ENCODE measurements at places on chromosomes 11 and 22.

DNA sequence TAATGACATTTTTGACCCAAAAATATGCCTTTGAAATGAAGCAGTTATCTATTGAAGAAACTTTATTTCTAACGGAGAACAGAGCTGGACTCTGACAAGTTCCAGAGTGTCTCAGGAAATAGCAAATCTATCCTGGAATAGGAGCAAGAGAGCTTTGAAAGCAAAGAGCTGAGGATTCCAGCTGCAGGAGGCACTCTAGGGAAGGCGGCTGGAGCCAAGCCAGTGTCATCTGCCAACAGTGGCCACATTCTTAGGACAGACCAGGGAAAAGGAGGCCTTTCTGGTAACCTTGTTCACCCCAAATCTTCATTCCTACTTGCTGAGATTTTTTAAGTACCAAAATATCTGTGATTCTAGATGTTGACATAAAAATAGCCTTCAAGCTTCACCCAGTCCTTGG lies 493.5 kb upstream of the B3GAT1 start:
- DNase-seq = no peak

DNA sequence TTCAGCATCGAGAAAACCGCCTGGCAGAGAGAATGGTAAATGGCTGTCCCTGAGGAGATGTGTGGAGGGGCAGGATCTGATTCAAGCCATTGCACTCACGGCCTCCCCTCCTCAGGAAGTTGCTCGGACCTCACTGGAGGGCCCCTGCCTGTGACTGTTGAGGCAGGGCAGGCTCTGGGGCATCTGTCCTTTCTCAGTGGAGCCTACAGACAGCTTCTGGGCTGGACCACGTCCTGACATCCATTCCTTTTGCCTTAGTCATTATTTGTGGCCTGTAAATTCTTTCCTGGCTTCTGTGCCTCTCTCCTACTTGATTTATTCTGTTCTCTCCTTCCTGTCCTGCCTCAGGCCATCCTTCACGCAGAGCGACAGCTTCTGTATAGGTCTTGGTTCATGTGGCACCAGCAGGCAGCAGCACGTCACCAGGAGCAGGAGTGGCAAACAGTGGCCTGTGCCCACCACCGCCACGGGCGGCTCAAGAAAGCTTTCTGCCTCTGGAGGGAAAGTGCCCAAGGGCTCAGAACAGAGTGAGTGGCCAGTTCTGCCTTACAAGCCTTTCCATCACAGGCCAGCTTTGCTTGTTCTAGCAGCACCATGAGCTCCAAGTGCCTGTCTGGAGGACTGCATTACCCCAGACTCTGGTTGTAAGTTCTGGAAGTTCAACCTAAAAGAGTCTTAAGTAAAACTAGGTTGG lies 59.6 kb downstream of the PISD start:
- peak; percentile 90 for DNase-seq

- no peak for DNase-seq
Measured at GRCh38 chr11:111194860-111195568, 50.5 kb upstream of the POU2AF2 start.

DNA sequence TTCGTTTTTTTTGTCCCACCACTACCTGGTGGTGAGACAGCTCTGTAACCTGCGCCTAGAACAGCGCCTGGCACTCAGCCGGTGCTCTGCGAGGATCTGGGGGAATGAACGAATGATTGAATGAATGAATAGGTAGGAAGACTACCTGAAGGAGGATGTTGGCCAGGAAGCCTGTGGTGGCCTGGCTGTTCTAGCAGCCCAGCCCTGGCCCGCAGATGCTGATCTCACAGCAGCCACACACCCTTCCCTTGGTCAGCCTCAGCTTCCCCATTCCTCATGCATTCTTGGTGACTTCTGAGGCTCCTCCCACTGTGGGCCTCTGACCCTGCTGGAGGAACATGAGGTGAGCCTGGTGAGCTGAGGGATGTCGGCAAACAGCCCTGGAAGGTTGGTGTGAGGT lies 3.7 kb downstream of the TRPM5 start:
- no peak for DNase-seq

DNA sequence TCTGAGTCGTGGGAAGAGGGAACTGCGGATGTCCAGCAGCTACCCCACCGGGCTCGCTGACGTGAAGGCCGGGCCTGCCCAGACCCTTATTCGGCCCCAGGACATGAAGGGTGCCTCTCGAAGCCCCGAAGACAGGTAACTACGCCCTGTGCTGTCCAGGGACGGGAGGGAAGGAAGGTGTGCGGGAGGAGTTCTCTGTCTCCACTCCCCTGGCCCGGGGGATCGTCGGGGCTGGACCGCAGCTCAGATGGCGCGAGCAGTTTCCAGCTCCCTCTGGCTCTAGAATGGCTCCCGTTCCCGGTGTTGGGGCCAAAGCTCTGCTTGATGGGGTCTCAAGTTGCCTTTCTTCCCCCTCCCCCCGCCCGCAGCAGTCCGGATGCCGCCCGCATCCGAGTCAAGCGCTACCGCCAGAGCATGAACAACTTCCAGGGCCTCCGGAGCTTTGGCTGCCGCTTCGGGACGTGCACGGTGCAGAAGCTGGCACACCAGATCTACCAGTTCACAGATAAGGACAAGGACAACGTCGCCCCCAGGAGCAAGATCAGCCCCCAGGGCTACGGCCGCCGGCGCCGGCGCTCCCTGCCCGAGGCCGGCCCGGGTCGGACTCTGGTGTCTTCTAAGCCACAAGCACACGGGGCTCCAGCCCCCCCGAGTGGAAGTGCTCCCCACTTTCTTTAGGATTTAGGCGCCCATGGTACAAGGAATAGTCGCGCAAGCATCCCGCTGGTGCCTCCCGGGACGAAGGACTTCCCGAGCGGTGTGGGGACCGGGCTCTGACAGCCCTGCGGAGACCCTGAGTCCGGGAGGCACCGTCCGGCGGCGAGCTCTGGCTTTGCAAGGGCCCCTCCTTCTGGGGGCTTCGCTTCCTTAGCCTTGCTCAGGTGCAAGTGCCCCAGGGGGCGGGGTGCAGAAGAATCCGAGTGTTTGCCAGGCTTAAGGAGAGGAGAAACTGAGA lies 1.4 kb downstream of the ADM start:
- DNase-seq = no peak

- no peak for DNase-seq
Measured at GRCh38 chr22:49880281-49880680, 26.6 kb downstream of the ZBED4 start.

GRCh38 chr11:7655253-7656217 lies 17.8 kb downstream of the CYB5R2 start:
- no peak for DNase-seq

GRCh38 chr11:43686207-43686606 lies 5.7 kb downstream of the HSD17B12 start:
- DNase-seq = no peak

DNA sequence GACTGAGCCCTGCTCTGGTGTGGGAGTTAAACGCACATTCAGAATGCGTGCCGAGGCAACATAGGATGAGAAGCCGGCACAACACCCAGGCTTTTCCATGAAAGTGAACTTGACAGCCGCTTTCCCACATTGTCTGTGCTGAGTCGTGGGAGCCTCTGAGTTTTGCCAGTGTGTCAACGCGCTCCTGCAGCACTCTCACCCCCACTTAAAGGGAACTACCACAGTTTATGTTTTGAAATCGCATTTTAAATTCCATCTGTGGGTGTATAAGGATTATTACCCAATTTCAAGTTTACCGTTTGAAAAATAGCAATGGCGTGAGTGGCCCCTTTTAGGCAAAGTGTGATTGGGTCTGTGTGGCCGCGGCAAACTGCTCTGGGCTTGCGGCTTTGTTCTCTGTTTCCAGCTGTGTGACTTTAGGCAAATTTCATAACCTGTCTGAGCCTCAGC lies 81.5 kb downstream of the FBLN1 start:
- DNase-seq = no peak

DNA sequence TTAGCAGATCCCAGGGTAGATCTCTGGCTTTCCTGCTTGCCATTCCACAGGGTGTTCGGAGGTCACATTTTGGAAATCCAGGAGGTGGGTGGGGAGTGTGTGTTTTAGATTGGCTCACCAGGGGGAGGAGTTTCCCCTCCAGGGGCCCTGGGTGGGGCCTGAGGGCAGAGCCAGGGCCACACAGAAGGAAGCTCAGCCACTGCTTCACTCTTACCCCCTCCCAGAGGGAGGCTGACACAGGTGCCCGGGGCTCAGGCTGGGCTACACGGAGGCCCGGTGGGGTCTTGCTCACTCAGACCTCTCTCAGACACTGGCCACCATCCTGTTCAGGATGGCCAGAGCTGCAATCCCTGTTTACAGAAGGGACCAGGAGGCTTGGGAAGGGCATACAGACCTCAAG lies 2.5 kb downstream of the WNT7B start:
- DNase-seq = peak; percentile 75

Data from PC-9 (cell line).